Stimulated activated CD4-positive, alpha-beta T cell treated with anti-CD3 and anti-CD28 coated beads, Interleukin-1b, Interleukin-23, amount 100 ng/mL, for 1 hour (primary cell): ENCODE measurements at places on chromosomes 11 and 22.

DNA sequence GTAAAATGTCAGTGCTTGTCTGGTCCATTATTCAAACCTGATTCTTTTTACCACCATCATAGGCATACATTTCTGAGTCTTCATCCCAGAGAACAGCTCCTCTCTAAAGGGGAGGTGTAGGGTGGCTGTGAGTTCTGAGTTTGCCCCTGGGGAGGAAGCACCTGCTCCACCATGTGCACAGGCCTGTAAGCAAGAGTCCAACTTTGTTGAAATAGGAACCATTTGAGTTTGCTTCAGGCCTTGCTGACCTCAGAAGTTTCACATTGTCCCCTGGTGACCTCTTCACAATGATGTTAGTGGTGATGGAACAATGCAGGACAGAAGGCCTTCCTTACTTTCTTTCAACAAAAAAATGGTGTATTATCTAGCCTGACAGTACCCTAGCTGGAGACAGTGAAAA is 54.6 kb upstream of the TOP3B start:
- no peak for DNase-seq

DNA sequence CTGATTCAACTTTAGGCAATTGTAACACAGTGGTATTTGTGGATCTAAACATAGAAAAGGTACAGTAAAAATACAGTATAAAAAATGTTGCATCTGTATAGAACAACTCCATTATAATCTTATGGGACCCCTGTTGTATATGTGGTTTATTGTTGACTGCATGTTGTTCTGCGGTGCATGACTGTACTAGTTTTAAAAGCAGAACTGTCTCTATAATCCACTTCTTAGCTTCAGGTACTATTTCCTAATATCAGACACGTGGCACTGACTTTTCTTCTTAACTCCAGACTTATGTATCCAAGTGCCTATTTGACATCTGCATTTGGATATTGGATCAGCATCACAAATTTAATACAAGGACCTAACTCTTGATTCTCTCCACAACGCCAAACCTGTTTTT is 41.1 kb downstream of the PACS1 start:
- DNase-seq = no peak

GRCh38 chr22:47199261-47199978 is 437.0 kb downstream of the TBC1D22A start:
- no peak for DNase-seq

GRCh38 chr11:19995145-19995544 is 165.1 kb downstream of the DBX1 start:
- no peak for DNase-seq

GRCh38 chr22:23915290-23915689 is 21.1 kb downstream of the MIF start:
- DNase-seq = no peak

DNA sequence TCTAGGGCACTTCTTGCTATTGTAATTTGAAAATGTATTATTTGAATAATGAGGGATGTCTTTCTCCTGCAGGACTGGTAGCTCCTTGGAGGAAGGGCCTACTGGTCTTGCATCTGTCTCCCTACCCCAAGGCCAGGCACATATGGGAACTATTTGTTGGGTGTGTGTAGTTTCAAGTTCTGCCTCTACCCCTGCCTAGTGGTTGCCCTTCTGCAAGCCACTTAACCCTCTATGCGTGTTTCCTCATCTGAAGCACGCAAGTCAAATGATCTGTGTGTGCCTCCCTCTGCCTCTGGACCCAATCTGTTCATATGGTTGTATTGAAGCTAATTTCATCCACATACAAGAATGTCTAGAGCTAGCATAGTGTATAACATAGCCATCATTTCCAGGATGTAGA is 67.0 kb downstream of the WNT11 start:
- DNase-seq = no peak

DNA sequence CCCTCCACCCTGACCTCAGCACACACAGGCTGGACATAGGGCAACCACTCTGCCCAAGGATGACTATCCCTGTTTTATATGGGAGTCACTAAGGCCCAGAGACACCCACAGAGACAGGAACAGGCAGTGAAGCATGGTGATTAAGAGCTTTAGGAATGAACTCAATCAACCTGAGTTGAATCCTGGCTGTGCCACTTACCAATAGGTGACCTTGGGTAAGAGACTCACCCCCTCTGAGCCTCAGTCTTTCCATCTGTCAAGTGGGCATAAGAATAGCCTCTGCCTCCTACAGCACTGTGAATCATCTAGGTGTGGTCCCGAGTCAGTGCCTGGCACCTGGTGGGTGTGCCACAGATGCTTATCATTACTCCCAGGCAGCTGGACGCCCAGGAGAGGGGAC is 6.8 kb downstream of the CRYBB1 start:
- no peak for DNase-seq

GRCh38 chr11:108871152-108871551 is 206.3 kb downstream of the DDX10 start:
- no peak for DNase-seq

- DNase-seq = no peak
Observed at GRCh38 chr11:124394408-124394807, 4.4 kb downstream of the OR8B3 start.

GRCh38 chr22:45481661-45482060 is 21.0 kb upstream of the FBLN1 start:
- DNase-seq = no peak

- DNase-seq = no peak
Observed at GRCh38 chr11:36229091-36229705, 60.0 kb downstream of the COMMD9 start.

DNA sequence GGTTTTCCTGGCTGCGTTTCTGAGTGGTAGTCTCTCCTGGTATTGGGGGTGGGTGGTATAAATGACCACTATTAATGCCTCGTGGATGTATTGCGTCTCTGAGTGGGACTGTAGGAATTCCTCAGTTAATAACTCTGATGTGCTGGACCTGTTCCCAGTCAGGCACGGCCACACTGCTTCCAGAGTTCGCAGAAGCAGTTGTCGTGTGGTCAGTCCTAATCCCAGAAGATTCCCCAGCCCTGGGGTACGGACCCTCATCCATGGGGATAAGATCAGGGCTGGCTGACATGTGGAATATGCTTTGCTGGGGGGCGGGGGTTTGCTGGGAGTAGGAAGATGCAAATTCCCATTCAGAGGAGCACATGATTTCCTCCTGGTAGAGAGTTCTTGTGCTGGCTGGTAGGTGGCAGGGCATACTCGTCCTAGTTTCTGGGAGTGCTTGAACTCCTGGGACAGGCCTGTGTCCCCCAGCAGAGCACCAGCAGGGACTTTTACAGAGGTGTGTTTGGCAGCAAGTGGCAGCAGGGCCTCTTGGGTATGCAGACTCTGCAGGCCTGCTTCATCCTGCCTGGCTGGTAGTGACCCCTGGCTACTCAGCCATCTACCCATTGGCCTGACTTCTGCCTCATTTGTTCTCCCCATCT is 157.4 kb downstream of the NAV2 start:
- no peak for DNase-seq

- DNase-seq = no peak
Observed at GRCh38 chr22:21103633-21104032, 57.9 kb downstream of the LRRC74B start.

DNA sequence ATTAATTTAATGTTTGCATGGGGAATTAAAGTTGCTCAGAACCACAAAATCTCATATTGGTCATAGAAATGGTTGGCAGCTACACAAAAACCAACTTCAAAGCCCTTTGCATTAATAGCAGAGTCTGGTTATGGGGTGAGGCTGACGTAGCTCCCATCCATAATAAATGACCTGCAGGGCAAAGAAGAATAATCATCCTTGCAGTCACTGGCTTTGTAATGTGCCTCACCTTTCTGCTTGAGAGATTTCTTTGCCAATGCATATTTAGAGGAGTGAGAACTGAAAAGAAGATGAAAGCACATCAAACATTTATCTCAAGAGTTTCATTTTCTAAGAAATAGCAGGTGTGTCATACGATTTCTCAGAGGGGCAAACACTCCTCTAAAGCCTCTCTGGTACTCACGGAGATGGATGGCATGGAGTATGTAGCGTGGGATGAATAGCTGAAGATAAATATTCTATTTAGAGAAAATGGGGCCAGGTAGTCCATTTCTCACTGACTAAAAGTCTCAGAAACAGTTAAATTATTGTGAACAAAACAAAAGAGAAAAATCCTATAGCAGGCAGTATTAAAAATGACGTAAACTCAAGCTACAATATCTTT is 1491.9 kb downstream of the FAM181B start:
- DNase-seq = no peak

DNA sequence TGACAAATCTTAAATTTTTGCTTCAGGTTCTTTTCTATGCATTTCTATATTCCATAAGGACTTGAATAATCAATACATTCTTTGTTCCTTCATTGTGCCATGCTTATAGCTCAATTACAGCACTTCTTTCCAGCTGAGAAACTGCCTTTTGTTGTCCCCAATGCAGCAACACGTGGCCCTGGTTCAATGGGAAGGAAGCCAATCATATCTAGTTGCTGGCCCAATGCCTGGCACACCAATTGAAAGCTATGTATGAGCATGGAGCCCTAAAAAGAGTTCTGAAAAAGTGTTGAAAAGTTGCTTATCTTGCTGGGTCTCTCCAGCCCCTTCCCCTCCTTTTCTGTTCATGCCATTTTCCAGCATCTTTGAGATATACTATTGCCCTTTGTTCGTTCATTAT is 448.0 kb upstream of the FAT3 start:
- DNase-seq = no peak

- no peak for DNase-seq
Observed at GRCh38 chr22:39475337-39475736, 18.5 kb downstream of the MGAT3 start.

GRCh38 chr11:9675691-9676090 is 11.8 kb downstream of the SWAP70 start:
- no peak for DNase-seq

DNA sequence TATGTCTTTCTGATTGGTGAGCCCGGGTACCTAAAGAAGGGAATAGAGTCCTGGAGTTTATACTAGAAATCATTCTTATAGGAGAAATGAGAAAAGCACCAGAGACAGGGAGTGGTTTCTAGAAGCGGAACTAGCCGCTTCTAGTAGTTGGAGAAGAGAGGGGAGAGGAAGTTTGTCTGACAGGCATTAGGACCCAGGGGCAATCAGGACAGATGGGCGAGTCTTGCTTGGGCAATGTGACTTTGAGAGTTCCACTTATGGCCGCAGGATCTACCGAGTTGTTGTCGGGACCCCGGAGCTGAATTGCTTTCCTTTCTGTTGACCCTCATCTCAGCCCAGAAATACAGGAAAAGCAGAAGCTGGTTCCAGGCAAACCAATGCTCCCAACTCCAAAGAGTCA is 596.8 kb upstream of the CNTN5 start:
- no peak for DNase-seq

DNA sequence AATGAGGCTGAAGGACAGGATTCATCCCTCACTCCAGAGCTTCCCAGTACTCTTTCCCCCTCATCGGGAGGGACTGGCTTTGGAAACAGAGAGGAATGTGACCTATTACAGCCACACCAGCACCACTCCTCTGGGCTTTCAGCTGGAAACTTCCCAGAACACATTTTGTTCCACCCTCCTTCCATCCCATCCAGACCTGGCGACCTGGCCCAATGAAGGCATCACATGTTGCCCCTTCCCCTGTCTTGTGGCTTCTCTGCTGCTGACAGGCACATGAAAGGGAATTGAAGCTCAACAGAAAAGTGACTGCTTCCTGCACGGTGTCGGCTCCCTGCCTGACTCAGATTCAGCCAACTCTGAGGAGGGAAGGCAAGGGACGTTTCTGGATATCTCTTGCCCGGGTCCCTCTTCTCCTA is 19.1 kb downstream of the IRAG1 start:
- DNase-seq = no peak

DNA sequence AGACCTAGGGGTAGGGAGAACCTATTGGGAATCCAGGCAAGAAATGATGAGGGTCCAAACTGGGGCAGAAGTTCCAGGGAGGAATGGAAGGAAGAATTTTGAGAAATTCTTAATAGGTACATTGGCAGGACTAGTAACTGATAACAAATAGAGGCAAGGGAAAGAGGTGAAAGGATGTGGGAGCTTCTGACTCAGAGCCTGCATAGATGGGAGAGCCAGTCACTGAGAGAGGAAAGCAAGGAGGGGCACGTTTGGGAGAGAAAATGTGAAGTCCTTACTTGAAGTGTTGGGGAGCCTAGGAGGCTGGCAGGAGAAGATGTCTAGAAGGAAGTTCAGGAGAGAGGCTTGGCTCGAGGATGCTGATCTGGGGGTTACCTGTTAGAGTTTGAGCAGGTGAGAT is 104.6 kb upstream of the NCAM1 start:
- no peak for DNase-seq

- no peak for DNase-seq
Observed at GRCh38 chr11:1566381-1567051, 5.6 kb downstream of the DUSP8 start.

- no peak for DNase-seq
Observed at GRCh38 chr11:111250936-111251335, 5.4 kb downstream of the POU2AF2 start.

DNA sequence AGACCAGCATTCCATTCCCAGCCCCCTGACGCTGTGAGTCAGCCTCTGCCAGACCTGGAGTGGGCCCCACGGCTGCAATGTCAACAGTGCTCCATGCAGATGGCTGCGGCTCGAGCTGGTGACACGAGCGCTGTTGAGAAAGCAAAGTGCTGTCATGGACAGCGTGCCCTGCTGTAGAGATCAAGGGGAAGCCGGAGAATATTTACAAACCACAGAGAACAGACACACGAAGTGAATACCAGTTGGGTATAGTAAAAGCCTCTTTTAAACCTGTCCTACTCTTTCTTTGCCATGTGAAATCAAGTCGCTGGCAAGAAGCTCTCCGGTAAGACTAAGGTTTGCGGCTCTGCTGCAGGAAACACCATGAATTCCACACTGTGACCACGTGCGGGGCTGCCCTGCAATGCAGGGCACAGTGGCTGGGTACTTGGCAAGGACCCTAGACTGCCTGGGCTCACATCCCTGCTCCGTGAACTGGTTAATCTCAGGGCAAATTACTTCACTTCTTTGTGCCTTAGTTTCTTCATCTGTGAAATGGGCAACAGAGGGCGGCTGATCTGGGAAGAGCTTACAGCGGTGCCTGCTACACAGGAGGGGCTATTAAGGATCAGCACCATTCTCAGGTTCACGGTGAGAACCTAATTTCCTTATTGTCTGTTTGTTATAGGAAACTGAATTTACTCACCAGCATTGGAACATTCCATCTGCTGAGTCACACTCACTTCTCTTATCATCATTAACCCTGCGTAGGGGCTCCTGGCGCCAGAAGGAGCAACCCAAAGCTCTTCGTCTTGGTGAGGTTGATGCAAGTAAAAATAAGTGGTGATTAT is 27.8 kb upstream of the ELFN2 start:
- DNase-seq = no peak

DNA sequence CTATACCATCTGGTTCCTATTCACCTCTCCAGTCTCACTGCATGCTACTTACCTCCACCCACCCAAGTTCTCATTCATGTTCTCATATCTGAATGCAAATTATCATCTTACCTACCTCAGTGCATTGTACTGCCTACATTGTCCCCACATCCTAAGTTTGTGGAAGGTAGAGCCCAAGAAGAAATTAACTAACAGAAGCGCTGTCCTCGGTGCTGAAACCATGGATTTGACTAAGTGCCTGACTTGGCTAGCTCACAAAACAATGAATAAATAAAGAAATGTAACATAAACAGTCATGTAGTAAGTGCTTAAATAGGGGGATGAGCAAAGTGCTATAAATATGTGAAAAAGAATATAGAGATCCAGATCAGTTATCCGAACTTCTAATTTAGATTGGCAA is 63.2 kb downstream of the GRIA4 start:
- no peak for DNase-seq
